ENCODE measurements at places on chromosomes 11 and 22.

DNA sequence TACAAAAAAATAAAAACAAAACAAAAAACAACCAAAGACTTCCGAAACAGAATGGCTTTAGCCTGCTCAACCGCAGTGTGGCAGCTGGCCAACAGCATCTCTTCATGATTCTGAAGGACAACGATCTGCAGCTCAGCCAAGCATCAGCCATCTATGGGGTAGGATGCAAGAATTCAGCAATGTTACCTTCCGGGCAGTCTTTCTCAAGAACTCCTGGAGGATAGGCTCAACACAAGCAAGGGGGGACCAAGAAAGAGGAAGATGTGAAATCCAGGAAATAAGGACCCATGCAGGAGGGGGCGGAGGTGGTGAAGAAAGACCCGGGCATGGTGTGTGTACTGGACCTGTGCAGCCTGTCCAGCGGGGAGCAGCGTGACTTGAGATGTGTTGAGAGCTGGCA, 3.5 kb upstream of the TSPO start:
- DNase-seq = no peak

DNA sequence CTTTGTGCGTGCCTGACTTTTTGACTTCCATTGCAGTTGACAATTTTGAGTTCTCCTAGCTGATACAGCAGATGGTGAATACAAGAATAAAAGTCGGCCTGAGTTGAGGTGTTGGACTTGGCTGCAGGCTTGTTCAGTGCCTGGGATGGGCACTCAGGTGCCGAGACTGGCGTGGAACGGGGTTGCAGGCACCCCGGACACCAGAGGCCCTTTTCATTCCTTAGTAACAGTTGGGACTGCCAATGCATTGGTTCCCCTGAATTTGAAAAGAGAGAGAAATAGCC, 1.3 kb downstream of the PHRF1 start:
- DNase-seq = no peak

DNA sequence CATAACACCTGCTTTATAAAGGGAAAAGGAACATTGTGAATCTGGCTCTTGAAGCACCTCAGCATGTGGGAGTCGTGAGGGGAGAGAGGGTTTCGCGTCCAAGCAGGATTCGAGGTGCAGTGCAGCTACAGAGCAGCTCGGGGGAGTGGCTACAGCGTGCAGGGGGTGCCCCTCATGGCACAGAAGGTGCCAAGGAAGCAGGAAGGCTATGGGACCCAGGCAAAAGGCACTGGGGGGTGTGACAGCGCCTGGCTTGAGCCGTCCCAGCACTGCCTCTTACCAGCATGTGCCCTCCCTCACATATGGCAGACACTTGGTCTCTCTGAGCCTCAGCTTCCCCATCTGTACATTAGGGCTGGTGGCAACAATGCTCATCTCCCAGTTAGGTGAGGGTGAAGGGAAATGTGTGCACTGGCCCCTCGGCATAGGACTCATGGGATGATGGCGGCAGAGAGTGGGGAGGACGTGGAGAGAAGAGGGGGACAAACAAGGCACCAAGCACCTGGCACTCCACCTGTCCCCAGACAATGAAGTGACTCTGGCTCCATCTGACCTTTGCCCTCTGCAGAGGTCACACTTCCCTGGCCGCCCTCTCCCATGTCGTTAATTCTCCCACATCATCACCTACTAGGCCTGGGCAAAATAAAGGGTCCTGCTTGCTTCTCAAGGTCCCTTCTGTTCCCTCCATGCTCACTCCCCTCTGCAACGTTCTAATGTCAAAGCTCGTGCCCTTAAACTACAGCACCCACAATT, 10.4 kb downstream of the TNKS1BP1 start:
- DNase-seq = no peak

DNA sequence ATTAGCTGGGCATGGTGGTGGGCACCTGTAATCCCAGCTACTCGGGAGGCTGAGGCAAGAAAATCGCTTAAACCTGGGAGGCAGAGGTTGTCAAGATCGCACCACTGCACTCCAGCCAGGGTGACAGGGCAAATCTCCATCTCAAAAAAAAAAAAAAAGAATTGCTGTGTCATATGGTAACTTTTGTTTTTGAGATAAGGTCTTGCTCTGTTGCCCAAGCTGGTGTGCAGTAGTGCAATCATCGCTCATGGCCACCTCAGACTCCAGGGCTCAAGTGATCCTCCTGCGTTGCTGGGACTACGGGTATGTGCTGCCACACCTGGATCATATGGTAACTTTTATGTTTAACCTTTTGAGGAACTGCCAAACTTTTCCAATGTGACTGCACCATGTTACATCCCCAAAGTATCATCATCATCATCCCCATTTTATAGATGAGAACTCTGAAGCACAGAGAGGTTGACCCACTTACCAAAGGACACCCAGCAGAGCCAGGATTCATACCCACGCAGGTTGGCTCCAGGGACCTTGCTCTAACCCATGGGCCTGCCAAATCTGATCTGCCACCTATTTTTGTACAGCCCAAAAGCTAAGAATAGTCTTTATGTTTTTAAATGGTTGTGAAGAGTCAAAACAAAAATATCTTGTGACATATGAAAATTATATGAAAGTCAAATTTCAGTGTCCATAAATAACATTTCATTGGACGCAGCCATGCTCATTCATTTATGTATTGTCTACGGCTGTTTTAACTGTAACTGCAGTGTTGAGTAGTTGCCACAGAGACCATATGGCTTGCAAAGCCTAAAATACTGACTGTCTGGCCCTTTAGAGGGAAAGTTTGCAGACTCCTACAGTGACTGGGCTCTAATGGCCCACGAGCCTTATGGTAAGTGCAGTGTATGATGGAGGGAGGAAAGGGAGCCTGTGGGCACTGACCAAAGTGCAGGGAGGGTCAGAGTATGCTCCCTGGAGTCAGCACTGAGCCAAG, 45.3 kb downstream of the GDPD5 start:
- DNase-seq = no peak

- no peak for DNase-seq
These were observed 12.4 kb downstream of the PICK1 start for GRCh38 chr22:38069372-38070249.

GRCh38 chr11:114447892-114448291, 8.6 kb downstream of the REXO2 start:
- DNase-seq = no peak

DNA sequence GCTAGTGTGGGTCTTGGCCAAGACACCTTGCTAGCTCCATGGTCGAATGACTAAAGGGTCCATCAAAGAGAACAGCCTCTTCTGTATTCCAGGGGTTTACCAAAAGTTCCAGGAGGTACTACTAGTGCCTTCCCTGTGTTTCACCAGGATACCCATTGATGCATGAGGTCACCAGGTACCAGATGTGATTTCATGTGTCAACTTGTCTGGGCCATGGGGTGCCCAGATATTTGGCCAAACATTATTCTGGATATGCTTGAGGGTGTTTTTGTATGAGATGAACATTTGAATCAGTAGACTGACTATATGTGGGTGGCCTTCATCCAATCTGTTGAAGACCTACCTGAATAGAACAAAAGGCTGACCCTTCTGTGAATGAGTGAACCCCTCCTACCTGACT, 92.8 kb downstream of the GALNT18 start:
- DNase-seq = no peak

DNA sequence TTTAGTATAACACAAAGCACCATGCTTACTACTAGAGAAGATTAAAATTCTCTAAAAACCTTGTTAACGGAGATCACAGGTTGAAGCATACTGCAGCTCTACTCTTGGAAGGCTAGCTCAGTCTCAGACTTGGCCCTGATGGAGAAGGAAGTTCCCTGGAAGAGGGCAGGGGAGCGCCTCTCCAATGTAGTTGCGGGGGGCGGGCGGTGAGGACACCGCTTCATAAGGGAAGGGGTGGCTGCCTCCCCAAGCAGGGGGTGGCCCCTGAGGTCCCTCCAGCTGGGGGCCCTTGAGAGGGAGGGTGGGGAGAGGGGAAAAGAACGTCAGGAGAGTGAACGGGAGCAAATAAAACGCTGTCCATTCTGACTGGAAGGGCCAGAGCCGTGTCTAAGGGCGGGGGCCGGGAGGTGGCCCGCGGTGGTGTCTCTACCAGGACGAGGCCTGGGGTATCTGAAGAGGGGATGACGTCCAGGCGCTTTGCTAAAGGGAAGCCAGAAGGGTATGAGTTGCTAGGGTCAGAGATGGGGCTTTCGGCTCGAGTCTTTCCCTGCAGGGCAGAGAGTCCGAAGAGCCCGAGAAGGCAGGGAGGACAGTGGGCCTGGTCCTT, 553 bp upstream of the USP47 start:
- no peak for DNase-seq

DNA sequence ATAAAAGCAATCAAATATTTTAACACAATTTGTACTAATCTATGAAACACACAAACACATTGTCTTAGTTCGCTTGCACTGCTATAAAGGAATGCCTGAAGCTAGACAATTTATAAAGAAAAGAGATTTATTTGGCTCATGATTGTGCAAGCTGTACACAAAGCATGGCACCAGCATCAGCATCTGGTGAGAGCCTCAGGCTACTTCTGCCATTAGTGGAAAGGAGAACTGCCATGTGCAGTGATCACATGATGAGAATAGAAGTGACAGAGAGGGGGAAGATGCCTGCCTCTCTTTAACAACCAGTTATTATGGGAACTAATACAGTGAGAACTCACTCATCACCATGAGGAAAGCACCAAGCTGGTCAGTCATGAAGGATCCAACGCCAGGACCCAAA, 105.1 kb downstream of the GUCY1A2 start:
- no peak for DNase-seq

DNA sequence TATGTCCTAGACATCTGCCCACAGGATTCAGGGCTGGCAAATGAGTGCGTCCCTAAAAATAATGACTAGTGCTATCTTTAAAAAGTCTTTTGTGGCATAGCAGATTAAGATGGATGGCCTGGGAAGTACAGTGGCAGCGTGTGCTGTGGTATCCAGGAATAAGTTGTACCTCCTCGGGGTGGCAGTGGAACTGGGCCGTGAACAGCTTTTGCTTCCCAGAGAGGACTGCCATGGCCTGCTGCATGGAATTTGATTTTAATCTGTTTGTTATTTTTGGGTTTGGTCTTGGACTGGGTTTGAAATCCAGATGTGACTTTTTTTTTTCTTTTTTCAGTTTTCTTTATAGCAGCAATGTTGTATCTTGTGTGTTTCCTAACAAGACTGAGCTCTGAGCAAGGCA, 71.3 kb upstream of the PARVG start:
- no peak for DNase-seq

- no peak for DNase-seq
These were observed 7.8 kb downstream of the OAF start for GRCh38 chr11:120218695-120219033.

- DNase-seq = no peak
These were observed 67.9 kb downstream of the PIWIL4 start for GRCh38 chr11:94635072-94635471.

- DNase-seq = no peak
These were observed 79.5 kb downstream of the CCDC83 start for GRCh38 chr11:85934596-85935169.

- DNase-seq = no peak
These were observed 23.0 kb downstream of the NADSYN1 start for GRCh38 chr11:71476031-71476430.

GRCh38 chr11:99244613-99245012, 223.9 kb downstream of the CNTN5 start:
- DNase-seq = no peak

All from T-helper 22 cell (primary cell).